Endothelial cell (in vitro differentiated cells): ENCODE measurements at places on chromosomes 5 and 9.

DNA sequence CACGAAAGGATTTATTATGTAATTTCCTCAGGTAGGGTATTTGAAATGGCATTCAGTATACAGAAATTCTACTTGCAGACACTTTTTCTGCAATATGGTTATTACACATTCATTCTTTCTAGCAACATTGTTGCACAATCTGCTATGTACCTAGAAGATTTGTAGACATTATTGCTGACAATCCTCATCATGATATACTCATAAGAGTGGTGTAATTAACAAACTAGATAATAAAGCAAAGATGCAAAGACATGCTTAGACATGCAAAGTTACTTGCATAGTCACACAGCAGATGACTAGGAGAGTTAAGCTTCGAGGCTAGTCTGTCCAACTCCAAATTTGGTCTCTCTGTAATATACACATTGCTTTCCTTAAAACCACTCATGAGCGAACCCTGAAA, 317.1 kb downstream of the ASTN2 start:
- no peak overlapping the region for H3K4me3 ChIP-seq
- peaks cover 6% of the 10 kb centered on the region for H3K4me1 ChIP-seq
- no peak overlapping the region for H3K27ac ChIP-seq
- DNase-seq = no peak
- H3K27me3 ChIP-seq = no peaks in the 10 kb centered on the region

DNA sequence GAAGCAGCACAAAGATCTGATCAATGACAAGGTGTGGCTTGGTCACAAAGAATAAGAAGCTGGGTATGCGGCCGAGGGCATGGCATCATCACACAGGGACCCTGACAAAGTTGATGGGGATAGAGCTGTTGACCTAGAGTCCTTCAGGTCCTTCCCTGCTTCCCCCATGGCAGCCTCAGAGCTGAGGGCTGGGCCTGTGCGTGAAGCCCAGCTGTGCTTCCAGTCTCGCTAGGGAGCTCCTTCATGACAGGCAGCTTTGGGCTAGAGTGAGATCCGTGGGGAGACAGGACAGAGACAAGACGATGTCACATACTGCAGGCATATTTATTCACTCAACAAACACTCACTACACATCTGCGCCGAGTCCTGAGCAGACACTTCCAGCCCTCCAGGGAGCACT, 56.4 kb upstream of the NEURL1B start:
- H3K4me3 ChIP-seq = no peak overlapping the region
- no peak for DNase-seq
- H3K27ac ChIP-seq = no peak overlapping the region
- H3K27me3 ChIP-seq = no peaks in the 10 kb centered on the region

DNA sequence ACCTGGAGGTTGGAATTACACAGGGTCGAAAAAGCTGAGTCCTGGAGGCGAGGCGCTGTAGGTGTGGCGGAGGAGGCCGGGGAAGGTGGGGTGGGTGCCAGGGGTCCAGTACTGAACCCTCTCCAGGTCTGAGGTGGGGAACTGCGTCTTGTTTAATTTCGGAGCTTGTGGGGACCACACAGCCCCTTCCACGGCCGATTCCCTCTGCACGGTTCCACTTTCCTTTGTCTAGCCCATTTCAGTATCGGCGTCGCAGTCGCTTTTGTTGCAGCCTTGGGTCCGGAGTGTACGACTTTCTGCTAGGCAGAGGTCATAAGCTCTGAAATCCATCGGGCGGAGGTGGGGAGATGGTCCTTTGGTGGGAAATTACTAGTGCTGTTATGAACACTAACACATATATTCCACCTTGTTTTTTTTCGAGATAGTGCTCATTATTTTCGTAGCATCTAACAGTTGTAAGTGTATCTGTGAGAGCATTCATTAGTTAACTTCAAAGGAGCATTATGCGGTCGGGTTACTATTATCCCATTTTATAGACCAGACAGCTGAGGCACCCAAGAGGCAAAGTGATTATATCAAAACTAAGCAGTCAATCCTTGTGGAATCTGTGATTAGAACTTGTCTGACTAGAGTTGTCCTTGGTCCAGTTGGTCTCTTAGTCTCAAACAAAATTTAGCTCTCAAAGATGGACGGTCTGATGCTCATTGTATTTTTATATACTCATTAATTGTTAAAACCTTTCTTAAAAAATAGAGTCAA, 737 bp downstream of the RNF180 start:
- H3K27ac ChIP-seq = peak overlapping the region; percentile 11
- H3K4me1 ChIP-seq = peaks cover 9% of the 10 kb centered on the region
- peak overlapping the region; percentile 93 for H3K4me3 ChIP-seq

- no peaks in the 10 kb centered on the region for H3K4me1 ChIP-seq
- H3K36me3 ChIP-seq = no peaks in the 10 kb centered on the region
- H3K27ac ChIP-seq = no peak overlapping the region
- H3K27me3 ChIP-seq = peaks cover 9% of the 10 kb centered on the region
- no peak for DNase-seq
These were observed 25.0 kb downstream of the PSD2 start for GRCh38 chr5:139820606-139821005.

DNA sequence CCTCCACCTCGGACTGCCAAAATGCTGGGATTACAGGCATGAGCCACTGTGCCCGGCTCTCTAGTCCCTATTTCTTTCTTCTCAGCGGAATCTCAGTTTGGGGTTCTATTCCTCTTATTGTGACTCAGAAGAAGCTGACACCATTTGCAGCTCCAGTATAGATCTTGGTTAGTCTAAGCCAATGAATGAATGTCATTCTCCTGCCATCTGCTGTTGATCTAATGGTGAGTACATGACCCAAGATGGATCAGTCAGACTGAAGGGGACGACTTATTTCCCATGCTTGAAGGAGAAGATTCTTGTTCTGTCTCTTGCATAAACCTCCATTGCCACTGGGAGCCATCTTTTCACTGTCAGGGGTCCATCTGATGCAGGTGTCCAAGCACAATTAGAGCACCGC, 76.0 kb upstream of the KLF9 start:
- peaks cover 5% of the 10 kb centered on the region for H3K36me3 ChIP-seq
- H3K4me3 ChIP-seq = no peak overlapping the region
